ENCODE measurements at places on chromosomes 7 and 10. TPM values are rescaled to one million over a fixed set of nuclear protein-coding genes. Genes with fewer than 3 reads are reported as not detected.

GRCh38 chr10:49173201-49173772, 14.9 kb downstream of the TMEM273 start:
- DNase-seq, result no peak

Gene DYDC2
- polyA plus RNA-seq, result not detected

- no peak for DNase-seq
These were observed 42.9 kb downstream of the PRKG1 start for GRCh38 chr10:51117053-51117660.

DNA sequence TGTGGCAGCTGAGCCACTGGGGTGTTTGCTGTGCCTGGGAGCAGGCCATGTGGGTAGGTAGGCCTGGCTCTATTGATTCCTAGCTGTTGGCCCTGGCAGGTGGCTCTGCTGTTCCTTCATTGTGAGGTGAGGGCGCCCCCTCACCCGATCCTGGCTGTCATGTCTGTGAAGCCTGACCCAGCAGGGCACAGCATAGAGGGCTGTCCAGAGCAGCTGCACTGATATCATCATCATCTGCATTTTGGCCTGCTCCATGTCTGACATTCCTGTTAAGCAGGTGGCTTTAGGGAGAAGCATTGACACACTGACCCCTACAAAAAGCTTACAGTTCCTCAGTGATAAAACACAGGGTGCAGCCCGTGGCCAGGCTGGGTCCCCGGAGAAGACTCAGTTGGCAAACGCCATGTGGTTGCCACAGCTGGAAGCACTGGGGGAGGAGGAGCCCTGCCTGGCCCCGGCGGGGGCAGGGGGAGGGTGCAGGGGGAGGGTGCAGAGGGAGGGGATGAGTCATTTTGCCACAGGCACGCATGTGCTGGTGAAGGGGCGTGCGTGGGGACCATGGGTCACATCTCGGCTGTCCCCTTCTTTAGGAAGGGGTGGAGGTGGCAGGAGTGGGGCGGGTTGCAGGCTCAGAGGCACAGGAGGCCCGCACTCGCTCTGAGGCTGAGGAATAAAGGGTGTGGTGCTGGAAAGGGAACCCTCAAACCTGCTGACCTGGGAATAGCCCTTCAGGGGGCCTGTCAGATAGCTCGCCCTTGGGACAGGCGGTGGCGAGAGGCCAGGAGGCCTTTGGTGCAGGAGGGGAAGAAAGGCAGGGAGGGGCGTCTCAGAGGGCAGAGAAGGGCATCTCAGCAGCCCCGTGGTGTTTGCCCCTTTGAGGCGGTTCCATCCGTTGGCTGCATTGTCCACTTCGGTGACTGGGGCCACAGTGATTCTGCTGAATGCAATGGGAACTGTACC, 31.6 kb downstream of the IKZF1 start:
- peak; percentile 81 for DNase-seq

DNA sequence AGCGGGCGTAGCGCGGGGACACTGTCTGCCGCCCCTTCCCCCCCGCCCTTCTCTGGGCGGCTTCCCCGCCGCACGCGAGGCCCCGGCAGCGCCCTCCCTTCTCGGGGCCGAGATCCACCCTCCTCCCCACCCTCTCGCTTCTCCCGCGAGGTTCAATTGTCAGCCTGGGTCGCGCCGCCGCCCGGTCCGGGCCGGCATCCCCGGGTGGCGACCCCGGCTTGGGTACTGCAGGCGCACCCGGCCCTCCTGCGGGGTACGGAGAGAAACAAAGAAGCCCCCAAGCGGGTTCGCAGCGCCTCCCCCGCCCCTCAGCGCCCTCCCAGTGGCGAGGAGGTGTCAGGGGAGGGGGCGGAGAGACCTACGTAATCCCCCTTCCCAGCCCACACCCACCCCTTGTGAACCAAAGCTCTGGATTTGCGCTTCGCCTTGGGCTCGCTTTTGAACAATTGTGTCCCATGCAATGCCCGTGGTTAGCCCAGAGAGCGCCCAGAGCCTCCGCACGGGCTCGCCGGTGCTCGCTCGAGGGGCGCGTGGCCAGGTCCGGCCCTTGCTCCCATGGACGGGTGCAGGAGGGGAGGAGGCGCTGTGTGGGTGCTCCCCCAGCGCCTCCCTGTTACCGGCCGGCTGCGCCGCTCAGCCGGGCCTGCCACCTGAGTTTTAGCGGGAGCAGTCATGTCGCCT, 634 bp downstream of the HECW1 start:
- DNase-seq, result no peak

Gene RBP3
- not detected for polyA plus RNA-seq

- no peak for DNase-seq
These were observed 20.2 kb downstream of the C10orf71 start for GRCh38 chr10:49319206-49319605.

GRCh38 chr7:34064519-34065158, 159.3 kb downstream of the BMPER start:
- no peak for DNase-seq

GRCh38 chr7:73308074-73308664, 457 bp downstream of the NSUN5 start:
- no peak for DNase-seq

Gene GHRHR
- not detected for polyA plus RNA-seq

All from CD4-positive, CD25-positive, alpha-beta regulatory T cell (primary cell).